ENCODE measurements at places on chromosomes 12 and 14. TPM values are rescaled to one million over a fixed set of nuclear protein-coding genes. Genes with fewer than 3 reads are reported as not detected.

DNA sequence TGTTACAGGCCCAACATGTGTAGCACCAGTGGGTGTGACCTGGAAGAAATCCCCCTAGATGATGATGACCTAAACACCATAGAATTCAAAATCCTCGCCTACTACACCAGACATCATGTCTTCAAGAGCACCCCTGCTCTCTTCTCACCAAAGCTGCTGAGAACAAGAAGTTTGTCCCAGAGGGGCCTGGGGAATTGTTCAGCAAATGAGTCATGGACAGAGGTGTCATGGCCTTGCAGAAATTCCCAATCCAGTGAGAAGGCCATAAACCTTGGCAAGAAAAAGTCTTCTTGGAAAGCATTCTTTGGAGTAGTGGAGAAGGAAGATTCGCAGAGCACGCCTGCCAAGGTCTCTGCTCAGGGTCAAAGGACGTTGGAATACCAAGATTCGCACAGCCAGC lies 8.6 kb downstream of the BCL2L14 start:
- DNase-seq: no peak

DNA sequence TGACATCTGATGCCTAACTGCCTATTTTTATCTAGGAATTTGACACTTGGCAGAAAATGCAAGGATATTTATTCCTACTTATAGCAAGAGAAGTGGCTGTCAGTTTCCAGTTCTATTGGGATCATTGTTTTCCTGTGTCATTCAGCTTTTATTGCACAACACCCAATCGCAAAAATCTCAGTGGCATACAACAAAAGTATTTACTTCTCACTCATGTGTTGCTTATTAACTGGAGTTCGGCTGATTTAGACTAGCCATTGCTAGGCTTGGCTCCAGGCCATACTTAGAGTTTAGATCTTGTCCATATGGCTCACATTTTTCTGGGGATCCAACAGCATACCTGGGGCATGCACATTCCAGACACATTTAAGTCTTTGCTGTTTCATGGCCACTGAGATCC lies 218.6 kb upstream of the SYT1 start:
- no peak for DNase-seq

GRCh38 chr14:86961106-86961716 lies 1031.8 kb downstream of the GALC start:
- peak; percentile 4 for DNase-seq

DNA sequence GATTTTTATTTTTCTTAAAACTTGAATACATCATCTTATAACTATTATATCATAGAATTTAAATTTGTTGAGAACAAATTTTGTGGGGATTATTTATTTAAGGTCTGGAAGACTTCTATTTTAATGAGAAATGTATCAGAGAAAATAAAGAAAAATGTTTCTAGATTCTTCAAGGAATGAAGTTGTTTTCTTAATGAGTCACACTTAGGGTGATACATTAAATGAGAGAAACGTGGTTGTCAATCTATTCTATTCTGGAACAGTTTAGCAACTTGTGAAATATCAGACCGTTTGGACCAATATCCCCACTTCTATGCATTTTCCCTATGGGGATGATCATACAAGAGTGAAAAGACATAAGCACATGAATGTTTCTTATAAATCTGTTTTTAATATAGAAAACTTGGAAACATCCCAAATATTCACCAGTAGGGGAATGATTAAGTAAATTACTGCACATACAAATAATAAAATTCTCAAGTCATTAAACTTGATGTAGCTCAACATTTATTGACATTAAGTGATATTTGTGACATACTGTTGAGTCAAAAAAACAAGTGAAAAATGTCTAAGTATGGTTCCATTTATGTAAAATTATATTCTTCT lies 88.5 kb downstream of the E2F7 start:
- no peak for DNase-seq

- DNase-seq: no peak
Observed at GRCh38 chr12:57735198-57735855, 3.2 kb downstream of the AGAP2 start.

GRCh38 chr14:97376310-97376709 lies 579.1 kb downstream of the VRK1 start:
- no peak for DNase-seq

The AKAP5 gene
- 1.5 TPM for total RNA-seq

The MSI1 gene
- 0.35 TPM for total RNA-seq

The LRP1-AS gene
- not detected for total RNA-seq

The AGAP2 gene
- 0.99 TPM for total RNA-seq

The STYK1 gene
- 3.3 TPM for total RNA-seq

The GPD1 gene
- 0.25 TPM for total RNA-seq

Measured in H4 (cell line).